ENCODE measurements at places on chromosomes 2 and 18.

DNA sequence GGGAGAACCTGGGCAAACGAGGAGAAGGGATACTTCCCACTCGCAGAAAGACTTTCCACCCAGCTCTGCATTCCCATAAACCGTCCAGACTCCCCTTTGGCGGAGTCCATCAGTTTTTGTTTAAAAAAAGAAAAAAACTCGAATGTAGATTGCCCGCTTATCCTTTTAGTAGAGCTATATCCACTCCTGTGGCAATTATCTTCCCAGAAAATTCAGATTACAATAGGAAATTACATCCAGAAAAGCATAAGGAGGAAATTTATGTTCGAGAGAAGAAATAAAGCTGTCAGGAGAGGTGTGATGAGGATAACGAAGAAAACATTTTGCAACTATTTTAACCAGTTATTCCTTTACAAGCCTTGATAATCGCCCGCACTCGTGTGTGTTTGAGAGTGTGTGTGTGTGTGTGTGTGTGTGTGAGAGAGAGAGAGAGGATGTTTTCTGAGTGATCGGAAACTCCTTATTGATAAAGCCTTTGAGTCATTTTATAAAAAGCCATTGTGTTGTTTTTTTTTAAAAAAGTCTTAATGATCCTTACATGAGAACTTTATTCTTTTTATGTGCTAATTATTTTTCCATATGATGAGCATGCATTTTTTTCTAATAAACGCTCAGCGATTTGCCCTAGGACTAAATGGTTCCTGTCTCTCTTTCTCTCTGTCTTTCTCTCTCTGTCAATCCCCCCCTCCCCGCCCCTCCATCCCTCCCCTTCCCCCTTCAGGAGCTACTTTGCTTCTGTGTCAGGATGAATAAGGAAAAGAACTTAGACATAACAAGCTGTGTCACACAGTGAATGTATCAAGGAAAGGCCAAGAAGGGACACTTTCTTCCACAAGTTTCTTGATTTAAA, 1.1 kb upstream of the PPP3R1 start:
- peak; percentile 5 for DNase-seq

DNA sequence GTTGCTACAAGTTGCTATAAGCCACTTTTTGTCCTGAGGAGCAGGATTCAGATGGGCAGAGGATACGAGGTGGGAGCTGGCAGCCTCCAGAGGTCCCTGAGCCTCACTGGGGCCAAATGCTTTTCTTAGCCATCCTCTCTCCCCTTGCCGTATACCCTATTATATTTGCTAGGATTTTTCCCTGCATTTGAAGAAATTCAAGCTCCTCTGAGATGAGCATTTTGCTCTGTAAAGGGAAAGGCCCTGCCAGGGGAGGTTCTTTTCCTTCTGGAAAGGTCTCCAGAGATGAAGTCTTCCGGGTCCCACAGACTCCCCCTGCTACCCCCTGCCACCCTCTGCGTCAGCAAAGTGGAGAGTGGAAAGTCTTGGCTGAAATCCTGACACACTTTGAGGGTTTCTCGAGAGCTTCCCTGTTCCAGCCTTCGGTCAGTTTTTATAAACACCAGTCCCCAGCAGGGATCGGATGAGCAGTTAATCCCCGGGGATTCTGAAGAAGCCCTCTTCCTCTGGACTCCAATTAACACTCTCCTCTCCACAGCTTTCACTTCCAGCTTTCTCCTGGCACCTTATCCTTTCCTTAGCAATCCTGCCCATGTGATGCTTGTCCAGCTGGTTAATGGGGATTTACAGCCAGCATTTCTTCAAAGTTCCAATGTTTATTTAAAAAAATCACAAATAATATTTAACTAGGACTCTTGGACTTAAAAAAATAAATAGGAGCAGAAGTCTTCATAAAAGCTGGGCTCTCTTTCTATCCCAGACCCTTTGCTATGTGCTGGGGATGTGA, 13.1 kb downstream of the CYRIA start:
- DNase-seq = no peak

GRCh38 chr2:201070948-201071478, 458 bp downstream of the HYCC2 start:
- DNase-seq = no peak

GRCh38 chr2:126914811-126915500, 16.3 kb downstream of the TEX51 start:
- DNase-seq = no peak

- no peak for DNase-seq
Observed at GRCh38 chr2:204776781-204777559, 231.7 kb downstream of the PARD3B start.

All from stimulated activated CD4-positive, alpha-beta T cell treated with anti-CD3 and anti-CD28 coated beads, Interleukin-4, amount 100 ng/mL, for 1 hour (primary cell).